ENCODE measurements at places on chromosomes 3 and 15. TPM values are rescaled to one million over a fixed set of nuclear protein-coding genes. Genes with fewer than 3 reads are reported as not detected.

GRCh38 chr3:78434801-78435200 lies 1333.0 kb downstream of the ROBO1 start:
- H3K27ac ChIP-seq: no peak overlapping the region
- H3K4me1 ChIP-seq: no peaks in the 10 kb centered on the region

DNA sequence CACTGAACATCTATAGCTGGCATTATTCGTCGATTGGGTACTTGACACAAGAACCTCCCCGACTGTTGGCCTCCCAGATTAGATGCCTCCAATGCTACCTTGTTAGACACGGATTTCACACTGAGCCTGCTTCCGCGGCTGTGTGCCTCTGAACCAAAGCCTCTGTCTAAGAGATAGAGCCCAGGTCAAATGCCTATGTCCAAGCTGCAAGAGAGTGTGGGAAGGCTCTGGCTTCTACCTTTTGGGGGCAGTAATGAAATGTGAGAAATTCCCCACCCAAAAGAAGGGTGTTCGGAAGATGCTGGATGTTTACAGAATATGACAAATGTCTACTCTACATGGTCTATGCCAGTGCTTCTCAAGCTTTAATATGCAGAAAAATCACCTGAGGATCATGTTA lies 2.0 kb upstream of the RPUSD2 start:
- H3K4me1 ChIP-seq: peaks cover 32% of the 10 kb centered on the region
- peaks cover 15% of the 10 kb centered on the region for H3K36me3 ChIP-seq
- DNase-seq: no peak
- H3K27me3 ChIP-seq: no peaks in the 10 kb centered on the region
- no peak overlapping the region for H3K27ac ChIP-seq
- H3K4me3 ChIP-seq: no peak overlapping the region

DNA sequence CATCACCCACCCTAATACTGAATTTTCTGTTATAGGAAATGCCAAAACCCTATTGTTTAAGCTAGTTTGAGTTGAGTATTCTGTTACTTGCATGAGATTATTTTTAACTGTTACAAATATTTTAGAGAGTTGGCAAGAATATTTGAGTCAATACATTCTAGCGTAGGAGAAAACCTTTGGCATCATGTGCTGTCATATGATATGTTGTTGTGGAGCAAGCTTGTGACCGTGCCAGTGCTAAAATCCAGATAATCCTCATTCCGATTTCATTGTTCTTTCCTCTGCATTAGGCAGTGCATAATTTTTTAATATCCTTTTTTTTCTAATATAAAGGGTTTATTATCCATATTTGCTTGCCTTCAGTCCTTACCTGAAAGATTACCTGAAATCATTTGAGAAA lies 168.0 kb upstream of the GMNC start:
- H3K36me3 ChIP-seq: no peaks in the 10 kb centered on the region
- H3K4me1 ChIP-seq: no peaks in the 10 kb centered on the region
- no peaks in the 10 kb centered on the region for H3K27me3 ChIP-seq
- H3K4me3 ChIP-seq: no peak overlapping the region

- no peak overlapping the region for H3K27ac ChIP-seq
- H3K4me3 ChIP-seq: no peak overlapping the region
- DNase-seq: no peak
- H3K36me3 ChIP-seq: no peaks in the 10 kb centered on the region
Measured at GRCh38 chr3:37624276-37624675, 237.4 kb upstream of the CTDSPL start.

DNA sequence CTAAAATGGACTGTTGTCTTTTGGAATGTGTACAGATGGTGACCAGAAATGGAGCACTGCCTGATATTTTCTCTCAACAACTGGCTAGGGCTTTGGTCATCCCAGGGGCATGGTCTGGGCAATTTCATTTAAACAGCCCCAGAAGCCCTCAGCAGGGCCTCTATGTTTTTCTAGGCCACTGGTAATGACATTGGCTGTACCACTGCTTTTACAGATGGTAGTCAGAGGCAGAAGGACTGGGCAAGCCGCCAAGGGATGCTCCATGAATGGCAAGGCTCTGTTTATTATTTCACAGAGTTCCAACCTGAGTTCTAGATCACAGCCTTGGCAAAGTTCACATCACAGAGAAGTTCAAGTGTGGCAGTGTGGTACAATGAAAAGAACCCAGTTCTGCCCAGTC lies 37.0 kb upstream of the LMCD1 start:
- no peak overlapping the region for H3K27ac ChIP-seq
- no peaks in the 10 kb centered on the region for H3K27me3 ChIP-seq
- DNase-seq: no peak

ALS2CL gene
- total RNA-seq: 59.7 TPM

HRH1 gene
- 6.4 TPM for total RNA-seq

FOXB1 gene
- total RNA-seq: not detected

Data from lower lobe of right lung (tissue), 2 donors.